Stimulated activated CD4-positive, alpha-beta T cell treated with anti-CD3 and anti-CD28 coated beads, Interleukin-4, amount 100 ng/mL, for 24 hours (primary cell): ENCODE measurements at places on chromosomes 5 and 9.
A peak's percentile ranks its signal among the peaks of the same experiment; 100 is the strongest.

GRCh38 chr5:76149636-76150035 lies 66.5 kb downstream of the SV2C start:
- DNase-seq: no peak

DNA sequence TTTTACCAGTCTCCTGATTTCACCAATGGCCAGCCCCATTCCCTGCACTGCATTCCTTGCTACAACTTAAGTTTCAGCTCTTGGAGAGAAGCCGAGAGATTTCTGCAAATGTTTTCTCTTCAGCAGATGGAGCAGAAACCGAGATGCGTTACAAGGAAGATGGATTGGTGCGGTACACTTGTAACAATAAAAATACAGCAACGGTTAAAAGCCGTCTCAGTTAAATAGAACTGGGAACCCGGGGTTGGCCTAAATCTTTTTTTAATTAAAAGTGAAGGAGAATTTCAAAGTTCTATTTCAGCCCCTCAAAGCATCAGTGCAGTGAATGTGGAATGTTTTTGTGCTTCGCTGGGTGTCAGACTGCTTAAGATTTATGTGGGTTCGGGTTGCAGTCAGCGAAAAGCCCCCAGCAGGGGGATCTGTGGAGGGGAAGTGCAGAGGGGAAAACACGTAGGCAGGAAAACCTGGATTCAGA lies 19.8 kb downstream of the BRINP1 start:
- DNase-seq: no peak

DNA sequence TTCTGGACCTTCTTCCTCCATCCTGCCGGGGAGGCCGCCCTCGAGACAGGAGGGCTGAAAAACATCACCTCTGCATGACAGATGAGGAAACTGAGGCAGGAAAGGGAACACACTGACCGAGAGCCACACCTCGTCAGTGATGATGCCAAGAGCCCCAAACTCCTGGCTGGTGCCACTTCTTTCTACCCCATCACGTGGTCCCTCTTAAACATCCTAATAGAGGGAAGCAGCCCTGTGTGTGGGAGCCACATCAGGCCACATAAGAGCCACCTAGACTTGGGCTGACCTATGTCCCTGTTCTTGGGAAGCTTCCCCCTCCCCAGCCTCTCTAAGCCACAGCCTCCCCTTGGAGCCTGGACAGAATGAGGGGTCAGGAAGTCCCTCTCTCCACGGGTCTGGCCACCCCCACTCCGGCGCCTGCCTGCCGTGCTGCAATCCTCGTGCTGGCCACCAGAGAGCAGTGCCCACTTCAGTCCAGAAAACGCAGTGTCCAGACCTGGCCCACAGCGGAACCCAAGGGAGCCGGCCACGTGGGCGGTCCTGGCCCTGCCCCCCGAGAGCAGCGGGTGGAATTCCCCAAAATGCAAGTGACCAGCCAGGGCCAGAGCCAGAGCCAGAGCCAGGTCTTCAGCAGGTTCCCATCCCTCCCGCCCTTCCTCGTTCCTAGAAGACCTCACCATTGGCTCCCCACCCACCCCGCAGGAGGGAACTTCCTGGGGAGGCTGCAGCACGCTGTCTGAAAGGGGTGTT lies 54.7 kb upstream of the SARDH start:
- DNase-seq: peak; percentile 55

DNA sequence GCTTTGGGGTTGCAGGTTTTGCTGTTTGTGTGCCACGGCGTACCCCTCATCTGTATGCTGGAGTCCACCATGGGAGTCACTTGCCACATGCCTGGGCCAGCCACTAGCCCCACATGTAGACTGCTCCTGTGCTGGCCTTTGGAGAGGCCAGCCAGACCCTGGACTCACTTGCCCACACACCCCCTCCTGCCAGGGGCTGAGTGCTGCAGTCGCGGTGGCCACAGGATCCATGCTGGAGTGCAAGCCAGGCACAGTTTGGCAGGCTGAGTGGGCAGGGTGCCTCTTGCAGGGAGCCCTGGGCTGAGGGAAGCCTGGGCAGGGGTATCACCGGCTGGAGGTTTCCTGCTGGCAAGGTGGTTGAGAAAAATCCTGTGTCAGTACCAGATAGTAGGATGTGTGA lies 25.6 kb upstream of the GCNT1 start:
- no peak for DNase-seq

DNA sequence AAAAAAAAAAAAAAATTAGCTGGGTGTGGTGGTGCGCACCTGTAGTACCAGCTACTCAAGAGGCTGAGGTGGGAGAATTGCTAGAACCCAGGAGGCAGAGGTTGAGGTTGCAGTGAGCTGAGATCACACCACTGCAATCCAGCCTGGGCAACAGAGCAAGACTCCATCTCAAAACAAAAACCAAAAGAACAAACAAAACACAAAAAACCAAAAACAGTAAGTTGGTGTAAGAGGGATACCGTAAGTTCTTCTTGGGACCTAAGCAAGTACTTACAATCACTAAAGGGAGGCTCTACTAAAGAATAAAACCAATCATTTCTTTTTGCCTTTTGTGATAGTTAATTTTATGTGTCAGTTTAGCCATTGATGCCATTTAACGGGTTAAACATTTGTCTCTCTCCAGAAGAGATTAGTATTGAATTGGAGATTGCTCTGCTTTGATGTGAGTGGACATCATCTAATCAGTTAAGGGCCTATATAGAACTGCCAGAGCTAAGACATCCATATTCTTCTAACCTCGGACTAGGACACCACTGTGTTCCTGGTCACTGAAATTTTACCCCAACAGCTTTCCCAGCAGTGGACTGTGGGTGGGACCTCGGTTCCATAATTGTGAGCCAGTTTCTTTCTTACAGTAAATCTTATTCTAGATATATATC lies 10.5 kb upstream of the ETF1 start:
- no peak for DNase-seq

- no peak for DNase-seq
Measured at GRCh38 chr5:119341452-119342349, 14.1 kb upstream of the TNFAIP8 start.

DNA sequence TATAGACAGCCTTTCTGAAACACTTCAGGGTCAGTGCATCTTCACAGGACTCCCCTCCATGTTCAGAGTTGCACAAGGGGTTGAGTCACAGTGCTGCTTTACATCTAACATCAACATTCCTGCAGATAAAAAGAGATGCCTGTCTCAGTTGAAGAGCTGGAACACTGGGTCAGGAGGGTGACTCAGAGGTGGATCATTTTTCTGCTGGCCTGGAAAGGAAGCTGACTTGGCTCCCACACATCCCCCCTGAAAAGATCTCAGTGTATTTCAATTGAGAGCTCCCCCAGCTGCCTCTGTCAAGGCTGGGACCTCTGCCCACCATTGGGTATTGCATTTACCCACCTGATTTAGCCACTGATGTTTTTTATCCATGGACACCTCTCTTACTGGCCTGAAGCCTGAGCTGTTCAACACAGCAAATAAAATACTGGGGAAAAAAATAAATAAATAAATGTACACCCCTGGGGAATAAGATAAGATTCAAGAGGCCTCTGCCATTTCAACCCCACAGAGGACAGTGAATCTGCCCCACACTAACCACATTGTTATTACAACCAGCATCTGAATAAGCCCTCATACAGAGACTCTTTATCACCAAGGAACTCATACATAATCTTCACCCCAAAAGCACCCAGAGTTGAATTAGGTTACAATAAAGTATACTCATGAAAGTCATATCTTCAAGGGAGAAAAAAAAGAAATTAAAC lies 716.4 kb downstream of the SEMA5A start:
- no peak for DNase-seq

- no peak for DNase-seq
Measured at GRCh38 chr5:136276946-136277345, 84.0 kb upstream of the SMIM32 start.

DNA sequence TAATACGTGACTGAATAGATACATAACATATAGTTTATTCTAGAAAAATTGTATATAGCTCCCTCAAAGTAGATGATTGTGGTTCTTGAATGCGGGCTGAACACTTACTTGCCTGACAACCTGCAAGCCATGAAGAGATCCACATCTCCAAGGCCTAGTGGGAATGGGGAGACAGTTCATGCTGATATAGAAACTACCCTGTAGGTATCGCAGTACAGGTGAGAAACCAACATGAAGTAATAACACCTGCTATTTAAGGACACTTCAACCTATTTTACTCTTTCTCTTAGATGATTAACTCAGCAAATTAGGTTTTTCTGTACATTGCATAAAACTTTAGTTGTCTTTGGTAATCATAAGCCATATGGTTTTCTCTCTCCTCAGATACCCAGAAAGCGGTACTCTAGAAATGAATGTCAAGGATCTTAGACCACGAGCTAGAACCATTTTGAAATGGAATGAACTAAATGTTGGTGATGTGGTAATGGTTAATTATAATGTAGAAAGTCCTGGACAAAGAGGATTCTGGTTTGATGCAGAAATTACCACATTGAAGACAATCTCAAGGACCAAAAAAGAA lies 47.3 kb downstream of the UHRF2 start:
- no peak for DNase-seq
